ENCODE measurements at places on chromosomes 16 and 17. TPM values are rescaled to one million over a fixed set of nuclear protein-coding genes. Genes with fewer than 3 reads are reported as not detected.

DNA sequence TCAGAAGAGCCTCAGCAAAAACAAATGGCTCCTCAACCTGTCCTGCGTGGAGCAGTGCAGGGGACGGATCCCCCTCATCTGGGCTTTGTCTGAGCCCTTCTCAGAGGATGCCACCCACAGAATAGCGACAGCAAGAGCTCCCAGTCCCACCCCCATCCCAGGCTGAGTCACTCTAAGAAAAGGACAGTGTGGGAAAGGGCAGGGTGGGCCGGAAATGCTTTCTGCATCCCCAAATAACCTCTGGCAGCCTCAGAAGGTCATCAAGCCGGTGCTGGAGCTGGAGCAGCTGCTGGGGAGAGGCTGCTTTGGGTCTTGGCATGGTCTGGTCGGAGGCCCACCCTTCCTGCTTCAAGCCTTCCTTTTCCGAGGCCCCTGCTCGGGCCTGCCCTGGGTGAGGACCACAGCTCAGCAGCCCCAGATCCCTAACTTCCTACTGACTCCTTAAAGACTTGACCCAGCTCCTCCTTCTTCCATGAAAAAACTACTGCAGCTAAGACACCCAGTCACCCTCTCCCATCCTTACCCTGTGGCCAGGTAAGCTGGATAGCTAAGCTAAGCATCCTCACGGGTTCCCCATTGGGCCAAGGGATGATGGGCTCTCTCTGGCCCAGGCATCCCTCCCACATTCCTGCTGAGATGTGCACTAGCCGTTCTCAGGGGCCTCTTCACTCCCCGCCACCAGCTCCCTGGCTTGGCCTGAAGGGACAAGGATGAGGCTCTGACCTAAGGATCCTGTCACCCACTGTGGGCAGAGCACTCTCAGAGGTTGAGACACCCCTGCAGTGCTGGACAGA is 8.7 kb downstream of the SLC12A4 start:
- H3K4me3 ChIP-seq = no peak overlapping the region
- H3K4me1 ChIP-seq = no peaks in the 10 kb centered on the region
- H3K36me3 ChIP-seq = no peaks in the 10 kb centered on the region
- H3K27me3 ChIP-seq = no peaks in the 10 kb centered on the region
- H3K27ac ChIP-seq = no peak overlapping the region
- DNase-seq = no peak

- H3K27me3 ChIP-seq = no peaks in the 10 kb centered on the region
- H3K27ac ChIP-seq = peak overlapping the region; percentile 7
- no peaks in the 10 kb centered on the region for H3K4me1 ChIP-seq
- no peak for DNase-seq
- no peak overlapping the region for H3K4me3 ChIP-seq
Measured at GRCh38 chr16:81140930-81141780, 45.0 kb upstream of the GCSH start.

DNA sequence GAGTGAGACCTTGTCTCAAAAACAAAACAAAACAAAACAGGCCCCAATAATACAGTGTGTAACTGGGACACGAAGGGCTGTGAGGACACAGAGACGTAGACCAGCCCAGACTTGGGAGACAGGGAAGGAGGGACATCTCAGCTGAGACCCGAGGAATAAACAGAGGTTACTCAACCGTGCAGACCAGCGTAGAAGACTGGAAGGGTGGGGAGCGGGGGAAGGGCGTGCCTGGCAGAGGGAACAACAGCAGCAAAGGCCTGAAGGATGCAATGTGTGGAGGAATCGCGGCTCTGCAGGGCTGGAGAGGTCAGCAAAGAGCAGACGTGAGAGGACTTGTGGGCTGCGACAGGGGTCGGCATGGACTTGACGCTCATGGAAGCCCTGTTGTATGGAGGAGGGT is 11.6 kb upstream of the CES4A start:
- H3K27me3 ChIP-seq = no peaks in the 10 kb centered on the region
- DNase-seq = no peak
- no peak overlapping the region for H3K4me3 ChIP-seq
- no peaks in the 10 kb centered on the region for H3K36me3 ChIP-seq
- H3K27ac ChIP-seq = no peak overlapping the region
- no peaks in the 10 kb centered on the region for H3K4me1 ChIP-seq

GRCh38 chr17:28527181-28527681 is 21.1 kb downstream of the FOXN1 start:
- no peak overlapping the region for H3K4me3 ChIP-seq
- no peak for DNase-seq
- no peaks in the 10 kb centered on the region for H3K36me3 ChIP-seq
- H3K27me3 ChIP-seq = no peaks in the 10 kb centered on the region

- no peak for DNase-seq
- no peak overlapping the region for H3K4me3 ChIP-seq
- H3K27ac ChIP-seq = no peak overlapping the region
- peaks cover 8% of the 10 kb centered on the region for H3K4me1 ChIP-seq
Measured at GRCh38 chr17:4934173-4934979, 2.3 kb downstream of the GP1BA start.

GRCh38 chr17:78781104-78781892 is 775 bp downstream of the CYTH1 start:
- H3K4me3 ChIP-seq = peak overlapping the region; percentile 65
- H3K27me3 ChIP-seq = no peaks in the 10 kb centered on the region
- peak overlapping the region; percentile 79 for H3K27ac ChIP-seq

Gene KRTAP4-5
- total RNA-seq = not detected

Gene NT5C
- total RNA-seq = 63.4 TPM

Gene KRTAP3-2
- not detected for total RNA-seq

Gene HS3ST6
- total RNA-seq = 3.3 TPM

Gene MAPK7
- total RNA-seq = 28.9 TPM

Gene GOSR1
- total RNA-seq = 68.0 TPM

Gene DNAI2
- total RNA-seq = not detected

Gene SLC16A5
- 46.6 TPM for total RNA-seq

Gene TRPV3
- total RNA-seq = 0.31 TPM

Gene SBK1
- 2.4 TPM for total RNA-seq

Measured in Panc1 (cell line).